ENCODE measurements at places on chromosomes 7 and 10.

DNA sequence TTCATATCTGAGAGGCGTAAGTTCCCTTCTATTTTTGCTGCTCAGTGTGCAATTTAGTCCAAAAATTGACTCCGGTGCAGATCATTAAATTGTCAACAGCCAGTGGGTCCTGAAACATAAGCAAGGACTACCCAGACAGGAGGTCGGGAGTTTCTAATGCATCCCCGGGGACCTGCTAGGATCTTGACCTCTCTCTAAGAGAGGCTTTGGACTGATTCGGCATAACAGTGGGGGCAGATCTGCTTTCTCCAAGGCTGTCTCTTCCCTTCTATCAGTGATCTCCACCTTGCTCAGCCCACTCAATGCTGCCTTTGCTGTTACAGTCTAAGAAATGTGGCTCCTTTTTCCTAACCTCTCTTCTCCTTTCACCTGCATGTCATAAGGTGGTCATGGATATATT lies 199.1 kb upstream of the NRP1 start:
- no peak for DNase-seq

GRCh38 chr10:126904818-126905701 lies at the start of gene DOCK1:
Gene DOCK1, plus strand, starts transcription at chr10:126905428. Its CDS starts 90 bp downstream, at chr10:126905518.
- DNase-seq, result no peak

GRCh38 chr10:70112071-70112470 lies 20.6 kb downstream of the AIFM2 start:
- no peak for DNase-seq

DNA sequence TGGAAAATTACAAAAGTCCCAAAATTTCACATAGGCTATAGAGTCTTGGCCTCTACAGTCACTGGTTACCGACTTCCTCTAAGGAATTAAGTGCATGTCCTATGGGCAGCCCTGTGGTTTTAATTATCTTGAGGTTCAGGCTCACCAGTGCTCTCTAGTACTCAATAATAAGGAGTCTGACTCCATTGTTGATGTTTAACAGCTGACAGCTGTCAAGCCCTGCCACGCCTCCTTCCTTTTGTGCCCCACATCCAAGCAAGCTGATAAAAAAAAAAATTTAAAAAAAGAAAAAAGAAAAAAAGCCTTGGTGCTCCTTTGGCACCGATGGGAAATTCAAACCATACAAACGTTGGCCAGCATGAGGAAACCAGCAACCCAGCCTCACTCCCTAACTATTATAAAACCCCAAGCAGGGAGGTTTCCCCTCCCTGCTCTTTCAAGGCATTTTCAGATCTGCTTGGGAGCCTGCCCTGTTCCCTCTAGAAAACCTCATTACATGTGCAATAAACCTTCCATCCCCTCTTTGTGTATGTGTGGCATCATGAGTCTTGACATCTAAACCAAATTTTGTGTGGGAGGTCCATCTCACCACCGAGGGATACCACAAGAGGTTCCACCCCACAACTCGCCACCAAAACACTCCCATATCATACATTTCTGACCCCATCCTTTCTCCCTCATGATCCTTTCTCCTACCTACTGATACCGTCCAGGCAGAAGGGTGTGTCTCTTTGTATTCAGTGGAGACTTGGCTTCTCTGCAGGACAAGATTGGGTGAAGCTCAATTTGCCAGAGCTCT lies 70.9 kb upstream of the CCDC71L start:
- DNase-seq, result no peak

DNA sequence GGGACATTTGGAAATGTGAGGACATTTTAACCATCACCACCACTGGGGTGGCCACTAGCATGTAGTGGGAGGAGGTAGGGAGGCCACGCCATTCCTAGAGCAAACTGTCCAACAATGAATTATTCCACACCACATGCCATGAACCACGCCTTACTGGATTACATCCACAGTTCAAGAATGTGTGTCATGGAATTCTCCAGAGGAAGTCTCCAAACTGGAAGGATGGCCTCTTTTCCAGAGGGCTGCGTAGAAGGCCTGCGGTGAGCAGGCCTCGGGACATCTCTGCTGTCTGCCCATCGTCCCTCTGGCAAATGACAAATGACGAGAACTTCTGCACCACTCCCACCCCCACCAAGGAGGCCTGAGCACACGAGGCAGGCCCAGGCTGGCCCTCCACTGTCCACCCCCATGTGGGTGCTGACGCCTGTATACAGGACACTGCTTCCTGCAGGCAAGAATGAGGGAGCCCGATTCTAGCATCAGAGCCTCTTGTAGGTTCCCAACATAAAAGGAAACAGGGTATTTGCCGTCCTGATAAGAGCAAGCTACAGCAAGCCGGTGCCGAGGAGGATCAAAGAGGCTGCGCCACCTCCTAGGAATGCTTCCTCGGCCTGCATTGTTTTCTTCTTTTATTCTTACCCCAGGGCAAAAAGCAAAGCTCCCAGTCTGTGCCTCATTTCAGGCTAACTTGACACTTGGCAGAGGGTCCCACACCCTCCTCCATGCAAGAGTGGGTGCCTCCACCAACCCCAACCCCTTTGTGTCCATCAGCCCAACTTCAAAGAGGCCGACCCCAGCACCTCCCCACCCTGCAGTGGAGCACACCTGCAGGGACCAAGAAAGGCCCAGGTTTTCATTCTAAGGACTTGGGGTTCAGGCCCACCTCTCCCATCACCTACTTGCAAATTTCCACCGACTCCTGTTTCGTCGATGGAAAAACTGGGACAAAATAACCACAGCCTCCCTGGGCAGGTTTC lies 23.9 kb downstream of the TNS3 start:
- no peak for DNase-seq

DNA sequence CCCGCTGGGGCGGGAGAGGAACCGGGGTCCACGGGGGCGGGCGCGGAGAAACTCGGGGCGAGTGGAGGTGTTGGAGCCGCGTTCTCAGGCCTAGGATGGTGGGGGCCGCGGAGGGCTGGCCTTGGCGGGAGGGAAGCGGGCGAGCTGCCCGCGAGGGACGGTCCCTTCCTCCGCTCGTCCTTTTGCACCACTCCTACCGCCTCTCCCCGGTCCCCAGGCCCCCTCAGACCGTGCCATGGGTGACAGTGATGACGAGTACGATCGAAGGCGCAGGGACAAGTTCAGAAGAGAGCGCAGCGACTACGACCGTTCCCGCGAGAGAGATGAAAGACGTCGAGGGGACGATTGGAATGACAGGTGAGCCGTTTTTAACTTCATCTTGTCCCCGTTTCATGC lies 451 bp downstream of the SRRT start:
- DNase-seq, result no peak

GRCh38 chr7:53609185-53609584 lies 573.8 kb downstream of the POM121L12 start:
- DNase-seq, result no peak

DNA sequence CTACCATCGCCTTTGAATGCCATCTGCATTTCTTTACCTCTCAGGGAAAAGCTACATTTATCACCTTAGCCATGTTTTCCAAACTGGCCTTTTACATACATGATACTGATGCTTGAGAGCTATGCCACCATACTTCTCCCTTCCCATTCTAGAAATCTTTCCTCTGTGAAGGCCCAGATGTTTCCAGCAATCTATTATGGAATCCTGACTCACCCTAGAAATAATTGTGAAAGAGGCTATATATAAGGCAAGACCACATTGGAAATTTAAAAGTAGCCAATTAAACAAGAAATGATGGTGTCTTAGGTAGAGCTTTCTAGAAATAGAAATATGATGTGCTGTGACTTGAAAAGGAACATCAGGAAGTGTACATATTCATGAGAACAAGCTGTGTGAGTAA lies 389.7 kb downstream of the INHBA start:
- DNase-seq, result no peak

- DNase-seq, result no peak
Measured at GRCh38 chr10:128215733-128216132, 89.5 kb upstream of the MKI67 start.

- no peak for DNase-seq
Measured at GRCh38 chr10:44832595-44833390, 78.3 kb upstream of the TMEM72 start.

GRCh38 chr7:93044147-93044810 lies 73.5 kb downstream of the SAMD9 start:
- no peak for DNase-seq
